ENCODE measurements at places on chromosomes 2 and 18.

- DNase-seq: no peak
These were observed 983.2 kb upstream of the CDH2 start for GRCh38 chr18:29160170-29160569.

DNA sequence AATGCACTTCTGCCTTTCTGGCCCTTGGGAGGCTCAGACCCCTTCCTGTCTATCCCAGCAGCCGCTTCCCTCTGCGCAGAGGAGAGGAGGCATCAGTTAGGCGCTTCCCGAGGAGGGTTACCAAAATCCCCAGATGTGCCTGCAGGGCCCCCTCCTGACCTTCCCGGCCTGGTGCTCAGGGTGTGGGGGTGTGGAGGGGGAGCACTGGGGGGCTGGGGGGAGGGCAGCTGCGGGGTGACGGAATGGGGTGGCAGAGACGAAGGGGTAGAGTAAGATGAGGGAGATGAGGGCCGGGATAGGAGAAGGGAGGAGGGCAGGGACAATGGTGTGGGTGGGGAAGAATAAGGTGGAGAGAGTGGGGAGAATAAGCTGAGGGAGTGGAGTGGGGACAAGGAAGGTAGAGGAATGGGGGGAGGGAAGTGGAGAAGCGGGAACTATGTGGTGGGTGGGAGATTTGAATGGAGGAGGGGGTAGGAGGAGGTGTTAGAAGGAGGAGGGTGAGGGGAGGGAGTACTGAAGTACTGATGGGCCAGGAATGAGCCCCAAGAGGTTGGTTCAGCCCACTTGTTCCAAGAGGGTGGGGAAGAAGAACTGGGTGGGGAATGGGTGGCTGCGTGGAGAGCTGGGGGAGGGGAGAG lies 6.5 kb upstream of the ZAP70 start:
- no peak for DNase-seq

- no peak for DNase-seq
These were observed at the start of gene DOK6 for GRCh38 chr18:69400253-69400975. Gene DOK6, plus strand, starts transcription at chr18:69400888.

- no peak for DNase-seq
These were observed 49.3 kb downstream of the TNP1 start for GRCh38 chr2:216810399-216811160.

DNA sequence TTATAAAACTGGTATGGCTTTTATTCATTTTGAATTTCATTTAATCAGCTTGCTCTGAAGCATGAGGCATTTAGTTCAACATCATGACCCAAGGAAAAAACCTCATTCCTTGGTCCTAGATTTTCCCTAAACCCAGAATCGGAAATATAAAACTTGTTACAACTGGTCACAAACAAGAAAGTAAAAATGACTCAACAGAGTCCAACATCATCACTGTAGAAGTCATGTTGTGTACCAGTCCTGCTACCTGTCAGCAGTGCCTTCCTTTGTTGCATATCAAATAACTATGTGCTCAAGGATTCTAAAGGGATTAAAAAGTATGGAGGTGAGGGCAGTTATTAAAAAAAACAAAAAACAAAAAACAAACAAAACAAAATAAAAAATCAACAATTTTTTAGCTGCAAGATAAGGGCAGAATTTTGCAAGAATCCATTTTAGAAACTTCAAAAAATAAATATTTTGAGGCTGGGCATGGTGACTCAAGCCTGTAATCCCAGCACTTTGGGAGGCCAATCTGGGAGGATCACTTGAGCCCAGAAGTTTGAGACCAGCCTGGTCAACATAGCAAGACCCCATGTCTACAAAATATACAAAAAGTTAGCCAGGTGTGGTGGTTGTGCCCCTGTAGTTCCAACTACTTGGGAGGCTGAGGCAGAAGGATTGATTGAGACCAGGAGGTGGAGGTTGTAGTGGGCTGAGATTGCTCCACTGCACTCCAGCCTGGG lies 18.4 kb downstream of the NCKAP1 start:
- no peak for DNase-seq
